ENCODE measurements at places on chromosomes 2 and 18. TPM values are rescaled to one million over a fixed set of nuclear protein-coding genes. Genes with fewer than 3 reads are reported as not detected.

MLPH gene
- not detected for total RNA-seq

EMILIN1 gene
- total RNA-seq, result 16.6 TPM

PTCD3 gene
- total RNA-seq, result 96.0 TPM

CREG2 gene
- 0.88 TPM for total RNA-seq

CD8A gene
- not detected for total RNA-seq

TTC21B gene
- total RNA-seq, result 18.0 TPM

SMARCAL1 gene
- total RNA-seq, result 28.2 TPM

SFT2D3 gene
- 4.4 TPM for total RNA-seq

OTX1 gene
- not detected for total RNA-seq

MAB21L4 gene
- total RNA-seq, result not detected

AUP1 gene
- total RNA-seq, result 103 TPM

PDE1A gene
- 0.83 TPM for total RNA-seq

COLEC11 gene
- not detected for total RNA-seq

TMEM178A gene
- total RNA-seq, result 2.8 TPM

HSPE1 gene
- 137 TPM for total RNA-seq

ACTG2 gene
- not detected for total RNA-seq

CAPN14 gene
- 0.23 TPM for total RNA-seq

MALL gene
- 114 TPM for total RNA-seq

PRKAG3 gene
- not detected for total RNA-seq

MRPL33 gene
- total RNA-seq, result 97.4 TPM

CROCC2 gene
- total RNA-seq, result not detected

RIT2 gene
- total RNA-seq, result not detected

L3MBTL4 gene
- 0.18 TPM for total RNA-seq

TWIST2 gene
- total RNA-seq, result 1.2 TPM

LCLAT1 gene
- total RNA-seq, result 17.1 TPM

TRIM43B gene
- total RNA-seq, result not detected

RNF149 gene
- total RNA-seq, result 57.6 TPM

SULT1C4 gene
- 28.2 TPM for total RNA-seq

C2orf15 gene
- total RNA-seq, result not detected

KCNF1 gene
- total RNA-seq, result 0.42 TPM

MDH1B gene
- total RNA-seq, result not detected

DUSP2 gene
- 0.33 TPM for total RNA-seq

RESP18 gene
- not detected for total RNA-seq

NOP58 gene
- total RNA-seq, result 71.4 TPM

TNFRSF11A gene
- total RNA-seq, result 11.1 TPM

RBKS gene
- total RNA-seq, result 0.74 TPM

ALPP gene
- not detected for total RNA-seq

MAL gene
- total RNA-seq, result not detected

SLC30A3 gene
- 16.7 TPM for total RNA-seq

CDH20 gene
- not detected for total RNA-seq

CKAP2L gene
- total RNA-seq, result 25.2 TPM

ASB1 gene
- total RNA-seq, result 16.2 TPM
